ENCODE measurements at places on chromosomes 6 and 20. TPM values are rescaled to one million over a fixed set of nuclear protein-coding genes. Genes with fewer than 3 reads are reported as not detected.

HLA-DOA gene
- 0.38 TPM for total RNA-seq

FOXF2 gene
- not detected for total RNA-seq

ZFP64 gene
- total RNA-seq = 12.8 TPM

MUC21 gene
- not detected for total RNA-seq

FRK gene
- total RNA-seq = not detected

CRISP2 gene
- not detected for total RNA-seq

Measured in activated CD4-positive, alpha-beta T cell treated with anti-CD3 and anti-CD28 coated beads, Interleukin-2, amount 10 ng/mL, durations not matched to agents 24 days and 14 days (primary cell).